ENCODE measurements at places on chromosomes 3 and 15.

GRCh38 chr3:77421916-77422315 is 382.0 kb downstream of the ROBO2 start:
- no peak for DNase-seq

GRCh38 chr3:25294169-25294805 is 133.8 kb upstream of the RARB start:
- no peak for DNase-seq

- no peak for DNase-seq
Measured at GRCh38 chr15:70715840-70716485, 47.4 kb downstream of the UACA start.

GRCh38 chr3:72894976-72895552 is 7.2 kb downstream of the GXYLT2 start:
- no peak for DNase-seq

- DNase-seq = no peak
Measured at GRCh38 chr15:68186671-68187397, 18.3 kb downstream of the CALML4 start.

GRCh38 chr3:1421577-1421976 is 328.8 kb downstream of the CNTN6 start:
- DNase-seq = no peak

- no peak for DNase-seq
Measured at GRCh38 chr3:155745795-155746550, 1.1 kb upstream of the PLCH1 start.

GRCh38 chr3:169271936-169272335 is 391.6 kb downstream of the MECOM start:
- no peak for DNase-seq

DNA sequence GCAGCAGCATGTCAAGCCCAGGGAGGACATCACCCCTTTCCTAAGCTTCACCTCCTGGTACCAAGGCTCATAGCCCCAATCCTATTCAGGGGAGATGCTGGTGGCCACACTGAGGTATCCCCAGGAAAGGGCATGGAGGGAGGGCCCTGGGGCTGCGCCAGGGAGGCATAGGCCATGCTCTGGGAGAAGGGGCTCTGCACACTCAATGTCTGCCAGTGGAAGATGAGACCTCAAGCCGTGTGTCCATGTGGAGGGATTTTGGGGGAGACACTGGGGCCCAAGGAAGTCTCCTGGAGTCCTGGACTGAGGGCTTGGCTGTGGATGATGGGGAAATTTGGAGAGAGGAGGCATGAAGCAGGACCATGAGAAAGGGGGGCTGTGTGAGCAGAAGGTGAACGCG is 21.2 kb upstream of the PRR23E start:
- DNase-seq = no peak

DNA sequence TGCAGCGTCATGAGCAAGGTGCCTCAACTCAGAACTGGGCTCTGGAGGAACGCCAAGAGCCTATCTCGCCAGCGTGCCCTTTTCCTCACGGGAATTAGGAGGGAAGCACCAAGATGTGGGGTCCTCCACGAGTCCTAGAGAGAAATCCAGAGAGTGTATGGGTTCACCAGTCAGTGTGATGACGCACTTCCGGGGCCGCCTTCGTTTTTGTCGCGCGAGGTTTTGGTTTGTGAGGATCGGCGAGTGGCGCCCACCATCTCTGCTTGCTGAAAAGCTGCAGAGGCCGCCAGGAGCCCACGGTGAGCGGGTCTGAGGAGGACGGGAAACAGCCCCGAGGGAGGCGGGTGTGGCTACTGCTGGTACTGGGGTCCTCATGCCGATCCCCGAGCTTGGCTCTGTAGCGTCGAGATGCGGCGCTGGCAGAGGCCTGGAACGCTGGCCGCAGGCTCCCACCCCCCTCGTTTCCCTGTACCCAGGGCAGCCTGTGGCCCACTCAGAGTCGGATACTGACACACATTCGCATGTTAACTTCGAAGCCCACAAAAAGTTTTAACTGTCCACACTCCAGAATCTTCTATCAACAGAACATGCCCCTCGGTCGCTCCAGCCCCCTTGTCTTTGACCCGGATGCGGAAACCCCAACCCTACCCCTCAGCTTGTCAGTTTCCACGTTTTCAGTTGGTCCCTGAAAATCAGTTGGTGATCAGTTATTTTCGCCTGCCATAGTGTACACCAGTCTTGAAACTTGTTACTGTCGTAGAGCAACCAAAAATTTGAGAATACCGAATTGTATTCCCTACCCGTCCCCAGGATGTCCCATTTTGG is 30.4 kb downstream of the ZNF662 start:
- no peak for DNase-seq

DNA sequence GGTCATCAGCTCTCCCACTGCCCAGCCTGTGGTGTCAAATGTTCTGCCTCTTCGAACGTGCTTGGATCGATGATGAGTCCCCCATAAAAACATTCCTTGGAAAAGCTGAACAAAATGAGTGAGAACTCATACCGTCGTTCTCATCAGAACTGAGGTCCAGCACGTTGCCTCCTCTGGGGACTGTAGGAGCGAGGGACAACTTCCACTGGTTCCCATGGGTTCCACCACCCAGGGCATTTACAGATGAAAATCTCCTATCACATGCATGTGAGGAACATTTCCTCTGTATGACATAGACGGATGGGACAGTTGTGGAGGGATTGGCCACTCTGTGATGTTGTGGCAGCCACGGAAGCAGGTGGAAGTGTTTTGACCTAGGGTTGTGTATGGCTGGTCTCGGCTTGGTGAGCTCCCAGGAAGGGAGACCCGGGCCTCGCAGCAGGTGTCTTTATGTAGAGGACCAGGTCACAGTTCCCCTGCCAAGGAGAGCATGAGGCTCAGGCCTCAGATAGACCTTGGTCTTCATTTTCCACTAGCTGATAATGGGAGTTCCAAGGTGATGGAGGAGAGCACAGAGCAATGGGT is 113.0 kb downstream of the SNRPN start:
- no peak for DNase-seq

- no peak for DNase-seq
Measured at GRCh38 chr3:182005701-182006100, 294.0 kb downstream of the SOX2 start.

- DNase-seq = no peak
Measured at GRCh38 chr3:31302343-31302742, 230.4 kb upstream of the STT3B start.

DNA sequence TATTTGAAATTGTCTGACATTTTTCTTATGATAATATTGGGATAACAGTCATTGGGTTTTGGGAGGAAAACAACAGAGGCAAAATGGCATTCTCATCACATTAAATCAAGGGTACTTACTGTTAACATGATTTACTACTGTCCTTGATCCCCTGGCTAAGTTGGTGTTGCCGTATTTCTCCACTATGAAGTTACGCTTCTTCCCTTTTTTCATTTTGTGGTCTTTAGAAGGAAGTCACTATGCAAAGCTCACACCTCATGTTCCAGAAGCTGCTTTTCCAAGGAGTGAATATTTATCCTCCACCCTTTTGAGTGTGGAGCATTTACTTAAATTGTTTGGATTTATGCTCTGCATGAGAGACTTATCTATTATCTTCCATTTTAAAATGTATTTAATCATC is 63.7 kb downstream of the ALCAM start:
- DNase-seq = no peak
